ENCODE measurements at places on chromosomes 7 and 10.

- no peak for DNase-seq
Measured at GRCh38 chr7:51126324-51126723, 190.3 kb downstream of the COBL start.

DNA sequence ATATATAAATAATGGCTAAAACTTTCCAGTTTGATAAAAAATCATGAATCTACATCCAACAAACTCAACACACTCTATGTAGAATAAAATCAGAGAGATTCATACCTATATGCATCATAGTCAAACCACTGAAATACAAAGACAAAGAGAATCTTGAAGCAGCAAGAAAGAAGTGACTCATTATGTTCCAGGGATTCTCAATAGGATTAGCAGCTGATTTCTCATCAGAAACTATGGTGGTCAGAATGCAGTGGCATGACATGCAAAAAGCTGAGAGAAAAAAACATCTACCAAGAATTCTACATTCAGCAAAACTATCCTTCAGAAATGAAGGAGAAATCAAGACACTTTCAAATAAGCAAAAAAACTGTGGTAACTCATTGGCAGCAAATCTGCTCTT lies 187.4 kb downstream of the RNLS start:
- DNase-seq = no peak

GRCh38 chr7:101365956-101366355 lies 3.3 kb downstream of the COL26A1 start:
- peak; percentile 32 for DNase-seq

GRCh38 chr10:10479465-10479864 lies 538.2 kb upstream of the CELF2 start:
- no peak for DNase-seq

- DNase-seq = no peak
Measured at GRCh38 chr10:1117651-1118050, 61.5 kb downstream of the WDR37 start.

- DNase-seq = no peak
Measured at GRCh38 chr7:36298106-36298505, 91.6 kb upstream of the ANLN start.

DNA sequence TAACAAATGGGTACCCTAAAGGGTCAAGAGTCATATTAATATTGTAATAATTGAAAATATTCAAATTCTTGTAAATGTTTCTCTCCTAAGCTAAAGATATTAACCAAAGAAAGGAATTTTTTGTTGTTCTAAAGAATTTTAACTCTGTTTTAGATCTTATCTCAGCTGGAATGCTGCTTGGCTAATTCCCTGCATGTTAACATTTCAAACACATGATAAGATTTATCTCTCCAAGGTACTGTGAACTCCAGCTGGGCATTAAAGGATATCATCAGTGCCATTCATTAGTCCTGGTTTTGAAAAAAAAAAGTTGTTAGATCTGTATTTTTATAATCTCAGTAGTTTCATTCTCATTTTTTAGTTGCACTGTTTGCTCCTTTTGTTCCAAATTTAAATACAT lies 76.9 kb downstream of the MAPK8 start:
- DNase-seq = no peak

Measured in Ammon's horn (tissue), 1 donor.